ENCODE measurements at places on chromosomes 7 and 10.

DNA sequence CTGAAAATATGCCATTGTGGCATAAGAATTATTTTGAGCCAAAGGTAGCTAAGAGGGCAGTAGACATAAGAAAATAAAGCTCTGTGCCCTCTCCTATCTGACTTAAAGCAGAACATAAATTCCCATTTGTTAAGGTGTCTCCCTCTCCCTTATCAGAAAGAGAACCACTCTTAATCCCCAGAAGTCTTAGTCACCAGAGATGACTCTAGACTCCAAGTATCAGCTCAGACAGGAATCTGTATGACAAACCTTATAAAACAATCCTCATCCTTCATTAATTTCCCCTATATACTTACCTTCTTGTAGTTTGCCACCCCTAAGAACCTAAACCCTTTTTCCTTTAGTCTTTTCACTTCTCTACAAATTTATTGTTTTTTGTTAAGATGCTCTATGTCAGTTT is 21.8 kb upstream of the PIP4K2A start:
- no peak for DNase-seq

GRCh38 chr7:108158776-108159175 is 28.6 kb upstream of the LAMB4 start:
- no peak for DNase-seq

- no peak for DNase-seq
Measured at GRCh38 chr7:150648353-150649079, 16.3 kb upstream of the GIMAP6 start.

DNA sequence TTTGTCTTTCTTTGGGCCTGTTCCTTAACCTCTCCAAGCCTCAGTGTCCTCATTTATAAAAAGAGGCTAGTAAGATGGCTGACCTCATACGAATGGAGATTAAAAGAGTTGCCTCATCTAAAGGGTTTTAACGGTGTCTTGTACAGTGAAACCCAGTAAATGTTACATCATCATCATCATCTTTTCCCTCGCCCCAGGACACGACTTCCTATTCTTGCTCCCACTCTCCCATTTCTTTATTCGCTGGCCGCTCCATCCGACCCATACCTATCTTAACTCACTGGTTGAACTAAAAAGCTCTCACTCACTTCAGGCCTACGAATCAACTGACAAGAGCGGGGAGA is 554 bp downstream of the FRA10AC1 start:
- DNase-seq = no peak

- no peak for DNase-seq
Measured at GRCh38 chr10:81008726-81009125, 471.0 kb downstream of the SH2D4B start.

DNA sequence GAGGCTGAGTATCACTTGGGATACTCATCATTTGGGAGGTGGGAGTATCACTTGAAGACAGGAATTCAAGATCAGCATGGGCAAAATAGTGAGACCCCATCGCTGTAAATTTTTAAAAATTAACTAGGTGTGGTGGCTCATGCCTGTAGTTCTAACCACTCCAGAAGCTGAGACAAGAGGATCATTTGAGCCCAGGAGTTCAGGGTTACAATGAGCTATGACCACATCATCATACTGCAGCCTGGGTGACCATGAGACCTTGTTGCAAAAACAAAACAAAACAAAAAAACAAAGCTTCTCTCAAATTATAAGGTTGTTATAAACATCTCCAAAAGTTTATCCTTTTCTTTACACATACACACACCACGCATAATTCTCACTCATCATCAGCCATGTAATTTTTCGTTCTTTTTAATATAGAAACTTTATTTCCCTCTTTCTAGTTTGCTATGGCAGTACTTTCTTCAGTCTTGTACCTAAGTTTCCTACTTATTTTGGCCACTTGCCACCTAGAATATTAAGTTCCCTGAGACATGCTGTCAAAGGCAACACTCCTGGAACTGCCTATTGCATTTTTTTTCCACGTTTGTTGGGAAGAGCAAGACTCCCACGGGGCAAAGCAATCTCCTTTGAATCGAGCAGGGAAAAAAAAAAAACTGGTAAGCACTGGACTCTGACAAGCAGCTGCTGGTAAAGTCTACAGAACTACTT is 37.1 kb downstream of the SKIDA1 start:
- no peak for DNase-seq

- DNase-seq = no peak
Measured at GRCh38 chr10:97307441-97307840, 11.6 kb upstream of the FRAT1 start.

GRCh38 chr7:36806891-36807290 is 82.6 kb upstream of the AOAH start:
- DNase-seq = no peak

DNA sequence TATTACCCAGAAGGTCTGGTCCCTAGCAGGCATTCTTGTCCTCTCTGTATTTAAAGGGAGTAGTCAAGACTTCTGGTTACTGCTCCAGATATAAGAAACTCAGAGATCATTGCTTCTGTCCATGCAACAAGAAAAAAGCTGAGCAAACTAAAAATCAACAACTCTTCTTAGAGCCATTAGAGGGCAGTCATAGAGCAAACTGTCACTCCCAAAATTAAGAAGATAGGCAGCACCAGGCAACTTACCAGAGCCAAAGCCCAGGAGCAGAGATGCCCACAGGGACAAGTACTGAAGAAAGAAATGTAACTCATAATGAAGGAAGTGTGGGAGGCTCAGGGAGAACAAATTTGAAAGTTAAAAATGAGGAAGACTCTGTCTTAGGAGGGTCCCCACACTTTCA is 472.9 kb upstream of the COBL start:
- no peak for DNase-seq

- DNase-seq = no peak
Measured at GRCh38 chr10:28785018-28785417, 107.7 kb downstream of the BAMBI start.

GRCh38 chr10:61301575-61301974 is 151.6 kb downstream of the TMEM26 start:
- DNase-seq = no peak

GRCh38 chr10:121853950-121854349 is 73.9 kb downstream of the ATE1 start:
- no peak for DNase-seq

DNA sequence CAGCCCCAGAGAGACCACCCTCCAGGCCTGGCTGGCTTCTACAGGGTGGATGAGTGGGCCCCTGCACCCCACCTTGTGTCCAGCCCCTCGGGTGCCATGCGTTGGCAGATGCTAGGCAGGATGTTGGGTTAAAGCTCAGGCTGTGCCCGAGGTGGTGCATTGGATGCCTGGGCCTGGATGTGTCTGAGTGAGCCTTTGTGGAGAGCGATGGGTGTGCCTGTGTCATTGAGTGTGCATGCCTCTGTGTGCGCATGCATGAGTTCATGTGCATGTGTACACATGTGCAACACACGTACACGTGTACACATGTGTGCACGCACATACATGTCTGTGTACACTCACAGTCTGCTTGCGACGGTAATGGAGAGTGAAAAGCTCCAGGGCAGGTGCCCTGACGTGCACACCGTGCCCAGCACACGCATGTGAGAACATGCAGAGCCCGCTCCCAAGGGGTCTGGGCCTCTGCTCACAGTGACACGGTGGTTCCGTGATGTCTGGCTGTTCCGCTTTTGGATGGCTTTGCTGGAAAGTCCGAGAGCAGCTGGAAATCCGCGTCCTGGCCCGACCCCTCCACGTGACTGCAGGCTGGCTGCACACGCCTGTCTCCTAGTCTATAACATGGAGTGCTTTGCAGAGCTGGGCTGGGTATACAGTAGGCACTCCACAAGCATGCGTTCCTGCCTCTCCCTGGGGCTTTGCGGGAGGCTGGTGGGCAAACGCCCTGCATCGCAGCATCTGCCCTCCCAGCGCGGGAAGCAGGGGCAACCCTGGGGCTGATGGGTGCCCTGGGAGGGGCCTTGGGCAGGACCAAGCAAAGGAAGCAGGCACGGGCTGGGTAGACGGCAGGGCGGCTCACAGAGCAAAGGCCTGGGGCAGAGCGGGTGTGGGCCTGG is 36.9 kb downstream of the ELFN1 start:
- no peak for DNase-seq

DNA sequence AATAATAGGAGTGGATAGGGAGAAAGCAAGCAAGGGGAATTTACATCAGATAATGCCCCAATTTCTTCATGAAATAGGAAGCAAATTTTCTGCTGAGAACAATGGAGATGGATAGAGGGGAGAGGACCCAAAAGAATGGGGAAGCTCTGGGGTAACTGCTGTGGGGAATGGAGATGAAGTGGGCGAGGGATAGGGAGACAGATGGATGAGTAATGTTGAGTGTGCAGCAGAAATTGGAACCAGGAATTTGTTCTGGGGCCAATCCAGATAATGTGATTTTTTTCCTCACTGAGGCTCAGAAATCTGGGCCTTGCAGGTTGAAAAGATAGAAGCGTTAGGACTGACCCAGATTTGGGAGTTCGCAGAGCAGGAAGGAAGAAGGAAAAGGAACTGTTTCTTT is 24.5 kb upstream of the MRC1 start:
- DNase-seq = no peak

DNA sequence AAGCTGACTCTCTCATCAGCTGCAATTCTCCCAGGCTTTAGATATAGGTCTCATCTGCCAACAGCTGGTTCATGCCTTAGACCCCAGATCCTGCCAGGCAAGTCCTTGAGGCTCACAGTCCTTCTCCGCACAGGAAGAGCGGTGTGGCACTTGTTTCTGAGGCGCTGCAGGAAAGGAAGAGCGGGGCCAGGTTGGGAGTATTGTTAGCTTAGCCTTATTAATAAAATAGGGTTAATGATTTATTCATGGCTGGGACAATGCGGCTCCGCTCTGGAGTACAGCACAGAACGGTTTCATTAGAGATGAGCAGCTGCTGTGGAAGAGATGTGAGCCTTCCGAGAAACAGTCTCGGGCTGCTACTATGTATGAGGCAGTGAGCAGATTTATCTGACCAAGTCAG is 78.1 kb downstream of the FZD1 start:
- no peak for DNase-seq

- DNase-seq = no peak
Measured at GRCh38 chr10:47404446-47404845, 20.4 kb upstream of the ZNF488 start.

GRCh38 chr10:49282879-49283341 is 16.1 kb upstream of the C10orf71 start:
- DNase-seq = no peak

DNA sequence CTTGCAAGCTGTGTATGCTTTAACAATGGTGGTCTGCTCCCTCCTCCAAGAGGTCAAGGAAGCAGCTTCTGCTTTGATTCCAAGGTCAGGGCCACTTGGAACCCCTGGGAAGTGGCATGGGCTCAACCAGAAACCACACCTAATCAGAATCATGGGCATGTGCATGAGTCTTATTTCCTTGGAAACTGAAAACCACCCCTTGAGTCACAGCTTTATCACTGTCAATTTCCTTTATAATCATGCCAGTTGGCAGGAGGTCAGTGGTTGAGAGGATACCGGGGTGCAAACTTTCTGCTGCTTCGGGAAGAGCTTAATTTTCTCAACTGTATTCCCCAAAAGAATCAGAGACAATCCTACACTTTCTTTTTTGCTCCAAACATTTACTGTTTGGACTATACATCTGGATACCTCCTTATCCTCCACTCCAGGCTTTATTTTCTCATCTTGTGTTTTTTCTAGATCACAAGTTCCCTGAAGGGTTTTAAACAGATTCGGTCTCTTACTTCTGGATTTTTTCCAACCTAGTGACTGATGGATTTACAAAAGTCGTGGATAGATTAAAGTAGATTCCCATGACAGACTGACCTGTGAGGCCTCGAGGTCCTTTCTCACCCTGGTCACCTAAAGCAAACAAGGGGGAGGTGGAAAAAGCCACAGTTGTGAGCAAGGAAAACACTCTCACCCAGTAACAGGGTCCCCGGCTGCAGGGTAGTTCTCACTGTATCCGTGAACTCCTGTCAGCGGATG is 36.0 kb downstream of the COL17A1 start:
- DNase-seq = no peak

- no peak for DNase-seq
Measured at GRCh38 chr10:50563906-50564305, 59.9 kb downstream of the SGMS1 start.

DNA sequence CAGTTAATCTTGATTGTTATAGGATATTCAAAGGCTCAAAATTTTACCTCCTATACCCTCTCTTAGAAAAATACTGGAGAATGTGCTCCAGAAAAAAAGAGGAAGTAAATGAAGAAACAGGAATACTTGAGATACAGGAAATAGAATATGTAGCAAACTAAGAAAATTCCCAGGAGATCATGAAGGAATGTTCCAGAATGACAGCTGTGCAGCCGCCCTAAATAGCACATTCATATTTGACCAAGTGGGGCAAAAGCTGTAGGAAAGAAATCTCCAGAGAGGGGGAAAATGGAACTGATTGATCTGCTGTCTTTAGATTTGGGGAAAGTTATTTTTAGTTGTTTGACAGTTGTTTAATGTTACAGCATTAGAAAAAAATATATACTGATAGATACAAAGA is 46.2 kb upstream of the ZEB1 start:
- DNase-seq = no peak

Data from neuronal stem cell (in vitro differentiated cells).